Activated CD4-positive, alpha-beta T cell treated with anti-CD3 and anti-CD28 coated beads, Interleukin-2, amount 10 ng/mL, durations not matched to agents 7 days and 5 days (primary cell): ENCODE measurements at places on chromosomes 5 and 9.

GRCh38 chr9:26527931-26528330 is 364.7 kb downstream of the CAAP1 start:
- no peaks in the 10 kb centered on the region for H3K36me3 ChIP-seq
- no peak overlapping the region for H3K27ac ChIP-seq
- DNase-seq = no peak

DNA sequence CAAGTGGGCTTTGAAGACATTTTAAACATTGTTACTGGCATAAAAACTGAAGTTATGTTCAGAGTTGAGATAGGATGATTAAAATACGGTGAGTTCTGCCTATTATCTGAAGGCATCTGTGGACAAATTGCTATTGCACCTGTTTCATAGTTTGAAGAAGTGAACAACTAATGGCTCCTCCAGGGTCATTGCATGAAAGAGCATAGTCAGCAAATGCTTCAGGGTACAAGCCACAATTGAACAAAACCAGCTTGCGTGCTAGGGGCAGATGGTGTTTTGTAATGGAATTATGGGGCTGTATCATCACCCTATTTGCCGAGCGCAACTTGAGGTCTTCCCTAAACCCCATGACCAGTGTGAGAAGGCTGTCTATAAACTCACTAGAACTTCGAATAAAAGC is 369.1 kb downstream of the MTRR start:
- DNase-seq = no peak
- H3K4me1 ChIP-seq = no peaks in the 10 kb centered on the region
- H3K36me3 ChIP-seq = no peaks in the 10 kb centered on the region
- H3K27ac ChIP-seq = no peak overlapping the region

- H3K4me1 ChIP-seq = peaks cover 27% of the 10 kb centered on the region
- peaks cover 81% of the 10 kb centered on the region for H3K36me3 ChIP-seq
- no peak for DNase-seq
- peak overlapping the region; percentile 15 for H3K4me3 ChIP-seq
These were observed 34.2 kb downstream of the SECISBP2 start for GRCh38 chr9:89352451-89352850.

DNA sequence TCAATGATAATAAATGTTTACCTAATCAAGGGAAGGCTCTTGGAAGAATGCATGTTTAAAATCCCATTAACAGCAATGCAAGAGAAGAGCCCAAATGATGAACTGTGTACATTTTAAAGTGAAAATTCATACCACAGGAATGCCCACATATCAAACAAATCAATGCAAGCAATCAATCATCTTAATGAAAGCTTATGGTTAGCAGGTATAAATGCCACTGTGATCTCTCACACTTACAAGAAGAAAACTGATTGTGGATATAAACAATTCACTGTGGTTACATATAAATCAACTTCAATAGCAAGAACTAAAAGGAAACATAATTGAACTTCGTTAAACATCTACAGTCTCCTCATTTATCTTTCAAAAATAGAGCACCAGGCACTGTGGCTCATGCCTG is 161.0 kb upstream of the RORB start:
- no peak overlapping the region for H3K4me3 ChIP-seq
- DNase-seq = no peak
- H3K27me3 ChIP-seq = no peaks in the 10 kb centered on the region
- H3K36me3 ChIP-seq = no peaks in the 10 kb centered on the region
- peaks cover 7% of the 10 kb centered on the region for H3K4me1 ChIP-seq
- H3K27ac ChIP-seq = no peak overlapping the region

DNA sequence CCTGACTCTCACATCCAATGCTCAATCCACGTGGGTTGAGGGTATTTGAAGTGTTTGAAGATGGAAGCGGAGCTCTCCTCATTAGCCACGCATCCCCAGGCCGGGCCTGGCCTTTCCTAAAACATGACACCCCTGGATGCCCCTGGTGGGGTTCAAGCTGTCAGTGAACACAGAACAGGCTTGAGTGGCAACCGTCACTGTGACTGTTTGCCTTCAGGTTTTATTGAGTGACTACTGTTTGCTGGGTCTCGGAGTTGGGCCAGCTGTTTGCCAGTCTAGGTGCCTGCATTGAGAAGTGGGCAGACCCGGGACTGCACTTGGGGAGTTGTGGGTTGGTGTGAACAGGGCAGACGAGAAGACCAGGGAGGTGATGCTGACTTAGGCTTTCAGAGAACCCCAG is 7.8 kb upstream of the OLFM1 start:
- no peak overlapping the region for H3K4me3 ChIP-seq
- no peaks in the 10 kb centered on the region for H3K36me3 ChIP-seq
- no peak for DNase-seq

- DNase-seq = no peak
- no peak overlapping the region for H3K27ac ChIP-seq
- no peak overlapping the region for H3K4me3 ChIP-seq
- H3K36me3 ChIP-seq = no peaks in the 10 kb centered on the region
- peaks cover 15% of the 10 kb centered on the region for H3K4me1 ChIP-seq
- peaks cover 30% of the 10 kb centered on the region for H3K27me3 ChIP-seq
These were observed 483.6 kb downstream of the GADD45G start for GRCh38 chr9:90088434-90088833.

DNA sequence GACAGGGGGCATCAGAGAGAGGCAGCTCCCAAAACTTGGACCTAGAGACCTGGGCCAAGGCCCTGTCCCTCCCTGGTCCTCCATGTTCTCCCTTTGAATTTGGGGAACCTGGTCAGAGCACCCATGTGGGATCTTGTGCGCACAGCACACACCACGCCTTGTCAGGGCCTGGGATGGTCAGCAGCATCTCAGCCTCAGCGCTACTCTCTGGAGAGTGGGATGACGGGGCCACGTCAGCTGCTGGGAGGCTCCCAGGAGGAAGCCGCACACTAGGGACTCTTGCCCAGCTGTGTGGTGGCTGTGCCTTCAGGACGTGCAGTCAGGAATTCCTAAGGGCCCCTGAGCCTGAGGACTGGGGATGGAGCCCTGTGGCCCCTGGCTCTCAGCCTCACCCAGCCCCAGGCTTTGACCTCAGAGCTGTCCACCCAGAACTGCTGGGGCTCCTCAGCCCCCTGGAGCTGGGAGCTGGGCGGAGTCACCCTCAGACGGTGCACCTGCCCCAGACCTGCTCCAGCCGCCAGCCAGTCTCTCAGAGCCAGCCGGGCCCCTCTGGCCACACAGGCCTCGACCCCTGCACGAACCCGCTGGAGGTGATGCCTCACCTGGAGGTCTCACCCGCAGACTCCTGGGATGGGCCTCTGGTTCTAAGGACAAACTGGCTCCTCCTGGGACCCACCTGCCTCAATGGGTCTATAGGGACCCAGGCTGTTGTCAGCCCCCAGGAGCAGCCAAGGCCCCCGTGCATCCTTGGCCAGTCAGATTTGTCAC is 38.3 kb upstream of the EGFL7 start:
- no peak for DNase-seq
- no peaks in the 10 kb centered on the region for H3K4me1 ChIP-seq
- no peaks in the 10 kb centered on the region for H3K27me3 ChIP-seq
- H3K4me3 ChIP-seq = no peak overlapping the region
- no peak overlapping the region for H3K27ac ChIP-seq
- no peaks in the 10 kb centered on the region for H3K36me3 ChIP-seq

GRCh38 chr5:158017469-158017868 is 158.5 kb upstream of the CLINT1 start:
- H3K4me1 ChIP-seq = no peaks in the 10 kb centered on the region
- DNase-seq = no peak
- peaks cover 33% of the 10 kb centered on the region for H3K27me3 ChIP-seq

DNA sequence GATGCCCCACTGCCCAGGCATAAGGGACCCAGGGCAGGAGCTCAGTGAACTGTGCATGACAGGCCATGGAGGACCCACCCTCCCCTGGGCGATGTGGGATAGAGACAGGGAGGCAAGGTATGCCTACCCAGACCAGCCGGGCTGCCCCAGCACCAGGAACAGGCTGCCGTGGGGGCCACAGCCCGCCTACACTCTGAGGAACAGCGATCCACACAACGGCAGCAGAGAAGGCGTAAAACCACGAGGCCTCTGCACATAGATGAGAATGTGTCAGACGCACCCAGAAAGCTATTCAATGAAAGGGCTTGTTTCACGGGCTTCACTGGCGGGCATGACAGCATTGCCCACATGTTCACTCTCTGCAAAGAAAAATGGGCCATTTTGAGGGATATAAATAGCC is 49.5 kb downstream of the SEMA4D start:
- peaks cover 94% of the 10 kb centered on the region for H3K4me1 ChIP-seq
- peak overlapping the region; percentile 81 for H3K27ac ChIP-seq
- DNase-seq = no peak
- peaks cover 72% of the 10 kb centered on the region for H3K36me3 ChIP-seq
- H3K4me3 ChIP-seq = no peak overlapping the region

- no peaks in the 10 kb centered on the region for H3K4me1 ChIP-seq
- no peaks in the 10 kb centered on the region for H3K36me3 ChIP-seq
- no peak overlapping the region for H3K4me3 ChIP-seq
- H3K27ac ChIP-seq = no peak overlapping the region
- no peaks in the 10 kb centered on the region for H3K27me3 ChIP-seq
- DNase-seq = no peak
These were observed 26.9 kb downstream of the SLC6A3 start for GRCh38 chr5:1418238-1418920.
